ENCODE measurements at places on chromosomes 13 and 19.

DNA sequence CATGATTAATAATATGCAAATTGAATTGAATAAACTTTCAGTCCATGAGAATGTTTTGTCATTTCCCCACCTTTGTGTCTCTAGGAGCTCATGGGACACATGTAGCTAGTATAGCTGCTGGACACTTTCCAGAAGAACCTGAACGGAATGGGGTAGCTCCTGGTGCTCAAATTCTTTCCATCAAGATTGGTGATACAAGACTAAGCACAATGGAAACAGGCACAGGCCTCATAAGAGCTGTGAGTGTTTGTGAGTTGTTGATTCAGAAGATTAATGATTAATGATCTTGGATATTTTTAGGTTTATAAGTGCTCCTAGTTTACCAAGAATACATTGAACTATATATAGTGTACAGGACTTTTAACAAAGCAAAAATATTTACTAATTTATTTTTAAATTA is 30.1 kb downstream of the TPP2 start:
- no peak for DNase-seq

DNA sequence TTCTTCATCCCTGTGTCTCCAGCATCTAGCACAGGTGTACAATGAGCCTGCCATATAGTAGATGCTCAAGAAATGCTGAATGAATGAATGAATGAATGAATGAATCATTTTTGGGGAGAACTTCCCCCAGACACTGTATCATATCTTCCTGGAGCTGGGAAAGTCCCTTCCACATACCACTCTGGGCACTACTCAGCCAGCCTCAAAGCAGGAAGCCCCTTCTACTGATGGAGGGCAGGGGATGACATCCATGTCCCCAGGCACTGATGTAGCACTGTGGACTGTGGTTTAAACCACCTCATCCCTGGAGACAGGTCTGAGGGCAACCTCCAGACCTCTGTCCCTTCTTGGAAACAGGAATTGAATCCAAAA is 4.8 kb downstream of the GNA15 start:
- no peak for DNase-seq

- no peak for DNase-seq
These were observed 857 bp upstream of the MAP2K7 start for GRCh38 chr19:7902796-7903243.

DNA sequence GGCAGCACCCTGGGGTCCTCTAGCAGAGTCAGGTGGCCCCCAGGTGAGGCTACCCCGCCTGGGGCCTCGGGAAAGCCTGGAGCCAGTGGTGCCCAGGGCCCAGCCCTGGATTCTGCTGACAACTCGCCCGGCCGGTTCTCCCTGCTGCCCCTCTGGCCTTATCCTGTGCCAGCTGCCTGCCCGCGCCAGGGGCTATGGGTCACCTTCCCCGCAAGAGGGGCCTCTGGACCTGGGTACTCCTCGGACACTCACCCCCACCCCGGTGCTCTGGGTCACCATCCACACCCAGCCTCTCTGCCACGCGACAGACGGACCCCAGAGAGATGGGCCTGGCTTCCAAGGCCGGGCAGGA is 24.0 kb downstream of the ZBTB7A start:
- no peak for DNase-seq

DNA sequence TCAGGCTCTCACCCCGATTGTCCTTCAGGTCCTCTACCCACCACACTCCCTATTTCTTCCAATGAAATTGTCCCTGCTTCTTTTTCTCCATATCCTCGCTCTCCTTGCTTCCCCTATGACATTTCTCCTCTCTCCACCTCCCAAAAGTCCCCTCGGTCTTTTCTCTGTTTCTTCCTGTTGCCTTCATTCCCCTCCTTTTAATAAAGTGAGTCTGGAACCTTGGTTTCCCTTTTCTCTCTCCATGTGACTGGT is 676 bp upstream of the ZNF574 start:
- no peak for DNase-seq

- DNase-seq = no peak
These were observed 320.8 kb downstream of the PCDH20 start for GRCh38 chr13:61094865-61095264.

GRCh38 chr13:102609696-102610095 is 12.9 kb downstream of the TPP2 start:
- DNase-seq = no peak

DNA sequence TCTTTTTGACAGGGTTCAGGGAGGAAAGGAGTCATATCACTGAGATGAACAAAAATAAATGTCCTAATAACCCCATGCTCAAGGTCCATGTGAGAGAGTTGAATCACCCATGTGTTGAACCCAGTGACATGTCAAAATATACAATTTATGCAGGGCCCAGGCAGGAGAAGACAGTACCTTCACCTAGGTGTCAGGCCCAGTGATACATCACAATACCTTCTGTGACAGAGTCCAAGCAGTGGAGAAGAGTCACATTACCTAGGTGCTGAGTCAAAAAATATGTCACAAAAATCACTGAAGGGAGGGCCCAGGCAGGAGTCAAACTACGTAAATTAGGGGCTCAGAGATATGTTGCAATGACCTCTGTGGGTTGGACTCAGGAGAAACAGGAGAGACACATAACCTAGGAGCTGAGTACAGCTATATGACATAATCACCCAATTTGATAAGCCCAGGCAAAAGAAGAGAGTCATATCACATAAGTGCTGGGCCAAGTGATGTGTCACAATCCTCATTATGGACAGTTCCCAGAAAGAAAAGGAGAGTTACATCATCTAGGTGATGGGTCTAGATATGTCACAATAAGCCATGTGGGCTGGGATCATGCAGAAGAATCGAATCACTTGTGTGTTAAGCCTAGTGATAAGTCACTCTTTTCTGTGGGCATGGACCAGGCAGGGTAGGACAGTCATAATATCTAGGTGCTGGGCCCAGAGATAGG is 13.8 kb upstream of the ZNF724 start:
- DNase-seq = no peak

DNA sequence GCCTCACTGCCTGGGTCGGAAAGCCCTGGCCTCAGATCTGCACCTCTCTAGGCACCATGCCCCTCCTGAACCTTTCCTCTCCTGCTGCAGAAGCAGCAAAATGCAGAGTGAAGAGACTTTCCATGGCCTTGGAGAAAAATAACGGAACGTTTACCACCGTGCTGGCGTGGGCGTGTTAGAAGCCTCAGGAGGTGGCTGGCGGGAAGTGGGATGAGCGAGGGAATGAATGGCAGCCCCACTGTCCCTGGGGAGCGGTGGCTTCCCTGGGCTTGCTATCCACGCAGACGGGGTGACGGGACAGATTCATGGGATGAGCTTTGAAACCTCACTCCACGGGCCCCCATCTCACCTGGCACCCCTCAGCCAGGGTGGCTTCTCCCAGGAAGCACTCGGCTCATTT is 4.3 kb downstream of the TEX29 start:
- no peak for DNase-seq
